Lower lobe of right lung (tissue), 2 donors: ENCODE measurements at places on chromosomes 12 and 14. TPM values are rescaled to one million over a fixed set of nuclear protein-coding genes. Genes with fewer than 3 reads are reported as not detected.

- peak; percentile 22 for DNase-seq
Observed at GRCh38 chr12:49905718-49906314, 2.1 kb upstream of the FAIM2 start.

DNA sequence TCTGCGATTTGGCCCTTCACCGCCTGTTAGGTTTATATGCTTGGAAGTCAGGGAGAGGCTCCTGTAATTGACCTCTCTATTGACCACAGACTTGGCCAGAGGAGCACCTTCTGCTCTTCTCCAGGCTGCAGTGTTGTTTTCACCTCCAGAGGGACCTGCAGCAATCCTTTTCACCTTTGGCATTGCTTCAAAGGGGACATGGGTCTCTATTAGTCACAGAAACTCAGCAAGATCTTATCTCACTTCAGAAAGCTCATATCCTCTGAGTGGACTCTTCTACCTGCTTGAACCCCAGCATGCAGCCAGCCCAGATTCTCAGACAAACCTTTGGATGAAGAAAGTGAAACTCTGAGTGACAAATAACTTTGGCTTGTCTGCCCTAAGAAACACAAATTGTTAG is 339.3 kb downstream of the NRXN3 start:
- DNase-seq = no peak

DNA sequence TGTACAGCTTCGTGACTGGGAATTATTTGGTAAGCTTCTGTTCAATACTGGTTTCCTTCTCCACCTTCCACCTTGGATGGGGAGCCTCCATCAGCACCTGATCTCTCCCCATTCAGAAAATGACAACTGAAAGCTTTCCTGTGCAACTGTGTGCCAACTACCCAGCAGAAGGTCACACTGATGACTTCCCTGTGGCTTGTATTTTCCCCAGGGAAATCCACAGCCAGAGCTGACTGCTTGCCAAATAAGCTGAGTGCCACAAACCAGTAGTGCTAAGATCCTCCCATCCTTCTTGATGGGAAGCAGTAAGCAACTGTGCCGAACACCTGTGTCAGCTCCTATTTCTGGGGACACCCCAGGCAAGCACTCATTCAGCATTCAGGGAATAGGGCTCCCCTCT is 257.2 kb upstream of the SOX5 start:
- DNase-seq = no peak

DNA sequence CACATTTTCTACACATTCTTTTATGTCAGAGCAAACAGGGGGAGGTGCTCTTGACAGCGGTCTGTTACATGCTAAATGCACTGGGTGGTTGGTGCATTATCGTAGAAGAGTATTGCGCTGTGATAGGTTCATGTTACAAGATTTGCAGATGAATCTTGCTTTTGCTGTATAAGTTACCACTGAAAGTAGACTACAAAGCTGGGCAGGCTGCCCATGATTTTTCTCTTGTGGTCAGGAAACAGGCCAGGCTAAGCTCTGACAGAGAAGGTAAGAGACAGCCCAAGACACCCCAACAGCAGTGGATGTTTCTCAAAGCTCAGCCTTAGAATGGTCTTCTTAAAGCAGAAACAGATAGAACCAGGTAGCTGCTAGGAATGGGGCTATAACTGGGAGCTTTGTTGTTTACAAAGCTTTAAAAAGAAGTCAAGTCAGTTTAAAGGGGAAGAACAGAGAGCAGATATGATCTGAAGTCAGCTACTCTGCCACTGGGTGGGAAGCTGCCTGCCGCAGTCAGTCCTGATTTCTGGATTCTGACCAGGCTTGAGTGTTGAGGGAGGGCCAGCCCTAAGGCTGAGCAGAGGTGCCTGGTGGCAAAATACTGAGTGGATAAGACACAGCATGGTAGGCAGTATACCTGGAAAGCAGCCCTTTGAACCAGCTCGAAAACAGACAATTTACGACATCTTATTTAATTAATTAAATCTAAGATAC is 9.4 kb downstream of the KCNA1 start:
- no peak for DNase-seq

GRCh38 chr12:9597365-9597764 is 10.4 kb downstream of the KLRB1 start:
- DNase-seq = no peak

DNA sequence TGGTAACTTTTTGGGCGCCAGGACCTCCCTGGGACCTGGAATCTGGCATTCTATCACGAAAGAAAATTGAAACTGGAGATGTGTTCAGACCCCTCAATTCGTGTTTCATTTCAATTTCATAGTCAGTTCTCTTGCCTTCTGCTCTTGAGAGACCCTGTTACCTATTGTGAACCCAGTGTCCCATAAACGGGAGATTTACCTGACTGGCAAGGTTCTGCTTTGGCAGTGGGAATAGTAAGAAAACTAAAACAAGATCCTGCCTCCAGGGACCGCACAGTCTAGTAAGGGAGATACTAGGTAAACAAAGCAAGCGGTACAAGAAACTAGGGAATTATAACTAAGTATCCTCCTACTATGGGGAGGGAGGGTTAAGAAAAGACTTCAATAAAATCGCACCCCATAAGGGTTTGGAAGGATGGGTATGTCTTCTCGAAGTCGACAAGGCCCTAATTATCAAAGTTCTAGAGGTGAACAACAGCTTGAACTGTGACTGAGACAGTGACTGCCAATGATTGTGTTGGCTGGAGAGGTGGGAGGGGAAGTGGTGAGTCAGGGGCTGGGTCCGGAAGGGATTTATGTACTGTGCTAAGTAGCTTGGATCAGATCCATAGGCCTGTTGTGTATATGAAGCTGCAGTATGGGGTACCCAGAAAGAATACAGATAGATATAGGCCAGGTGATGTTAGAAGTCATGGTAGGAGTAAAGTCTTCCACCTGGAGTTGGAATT is 754 bp downstream of the ACSS3 start:
- no peak for DNase-seq

DNA sequence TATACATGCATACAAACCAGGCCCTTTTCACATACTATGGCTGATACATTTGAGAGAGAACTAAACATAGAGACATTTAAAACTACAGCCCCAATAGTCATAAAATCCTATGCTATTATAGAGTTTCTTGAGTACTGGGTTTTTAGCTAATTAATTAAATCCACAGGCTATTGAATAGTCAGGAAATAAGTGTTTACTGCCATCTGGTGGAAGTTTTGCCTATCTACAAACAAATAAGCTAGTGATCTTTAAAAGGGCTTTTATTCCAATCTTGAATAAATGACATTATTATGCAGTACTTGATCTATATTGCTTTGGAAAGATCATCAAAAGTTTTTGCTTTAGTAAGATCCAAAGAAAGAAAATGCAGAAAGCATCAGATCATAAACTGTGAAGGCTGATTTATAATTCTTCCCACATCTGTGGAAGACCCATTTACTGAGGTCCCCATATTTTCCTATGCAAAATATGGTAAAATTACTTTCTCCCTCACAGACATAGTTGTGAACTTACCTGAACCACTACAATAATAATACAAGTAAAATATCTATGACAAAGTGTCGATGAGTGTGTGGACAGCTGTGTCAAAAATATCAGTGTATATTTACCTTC is 131.3 kb downstream of the ITPR2 start:
- DNase-seq = no peak

- DNase-seq = no peak
Observed at GRCh38 chr12:68234140-68234539, 8.5 kb upstream of the IL26 start.

GRCh38 chr12:79652521-79652920 is 38.2 kb downstream of the PAWR start:
- no peak for DNase-seq

DNA sequence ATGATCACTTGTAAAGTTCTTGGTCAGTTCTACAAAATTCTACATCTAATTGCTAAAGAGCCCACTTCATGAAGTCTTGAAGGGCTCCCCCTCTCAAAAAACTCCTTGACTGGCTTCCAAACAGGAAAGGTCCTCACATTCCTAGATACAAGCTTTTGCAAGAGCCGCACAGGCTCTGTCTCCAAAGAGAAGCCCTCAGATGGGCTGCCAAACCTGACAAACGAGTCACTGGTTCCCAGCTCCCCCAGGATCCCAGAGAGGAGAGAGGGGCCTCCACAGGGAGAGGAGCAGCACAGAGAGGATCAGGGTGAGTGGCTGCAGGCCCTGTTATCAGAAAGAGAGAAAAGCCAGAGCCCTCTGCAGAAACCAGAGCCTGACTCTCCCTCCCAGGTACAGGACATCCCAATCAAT is 5.8 kb downstream of the NID2 start:
- no peak for DNase-seq

GRCh38 chr12:532908-533565 is 73.3 kb downstream of the B4GALNT3 start:
- DNase-seq = no peak

- DNase-seq = no peak
Observed at GRCh38 chr14:69673104-69673503, 61.7 kb downstream of the SUSD6 start.

DNA sequence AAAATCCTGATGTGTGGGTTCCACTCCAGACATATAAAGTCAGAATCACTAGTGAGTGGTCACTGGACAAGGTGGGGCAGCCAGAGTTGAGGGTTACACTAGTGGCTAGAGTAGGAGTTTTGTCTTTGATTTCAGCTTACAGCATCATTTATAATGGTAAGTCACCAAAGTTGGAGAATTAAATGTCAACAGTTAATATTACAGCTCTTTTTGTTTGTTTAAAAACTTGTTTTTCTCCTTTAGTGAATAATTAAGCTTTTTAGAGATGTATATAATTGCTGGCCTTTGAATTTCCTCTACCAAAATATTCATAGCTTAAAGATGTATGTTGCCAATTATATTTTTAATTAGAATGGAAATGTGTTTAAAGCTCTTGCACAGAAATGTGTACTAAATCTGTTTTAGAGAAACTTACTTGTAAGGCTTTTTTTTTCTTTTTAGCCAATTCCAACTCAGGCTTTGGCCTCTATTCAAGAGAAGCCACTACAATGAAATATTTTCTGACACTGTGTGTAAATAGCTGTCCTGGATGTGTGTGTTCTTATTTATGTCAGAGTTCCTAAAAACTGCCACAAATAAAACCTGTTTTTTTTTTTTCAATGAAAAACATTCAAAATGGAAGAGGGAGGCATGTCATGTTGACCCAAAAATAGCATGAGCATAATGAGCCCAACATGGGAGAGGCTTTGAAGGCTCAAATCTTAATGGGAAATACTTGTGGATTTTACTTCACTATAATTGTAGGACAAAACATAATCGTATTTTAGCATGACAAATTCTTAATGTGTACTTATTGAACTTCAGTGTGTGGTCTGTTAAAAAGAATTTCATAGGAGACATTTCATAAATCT is 92.2 kb downstream of the TBC1D30 start:
- no peak for DNase-seq

DNA sequence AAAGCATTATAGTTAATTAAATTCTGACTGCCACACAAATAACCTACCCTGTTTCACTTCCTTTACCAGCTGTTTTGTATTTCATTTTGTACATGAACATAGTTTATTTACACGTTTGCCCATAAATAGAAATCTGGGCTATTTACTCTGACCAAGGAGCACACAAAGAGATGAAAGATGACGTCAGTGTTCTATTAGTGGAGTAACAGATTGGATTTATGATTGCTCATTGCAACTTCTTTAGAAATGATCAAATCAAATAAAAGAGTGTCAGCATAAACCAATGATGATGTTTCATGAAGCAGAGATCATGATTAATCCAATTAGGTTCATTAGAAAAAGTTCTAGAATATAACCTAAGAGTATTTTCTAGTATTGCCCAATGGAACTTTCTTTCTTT is 12.0 kb upstream of the RTL1 start:
- DNase-seq = no peak

DNA sequence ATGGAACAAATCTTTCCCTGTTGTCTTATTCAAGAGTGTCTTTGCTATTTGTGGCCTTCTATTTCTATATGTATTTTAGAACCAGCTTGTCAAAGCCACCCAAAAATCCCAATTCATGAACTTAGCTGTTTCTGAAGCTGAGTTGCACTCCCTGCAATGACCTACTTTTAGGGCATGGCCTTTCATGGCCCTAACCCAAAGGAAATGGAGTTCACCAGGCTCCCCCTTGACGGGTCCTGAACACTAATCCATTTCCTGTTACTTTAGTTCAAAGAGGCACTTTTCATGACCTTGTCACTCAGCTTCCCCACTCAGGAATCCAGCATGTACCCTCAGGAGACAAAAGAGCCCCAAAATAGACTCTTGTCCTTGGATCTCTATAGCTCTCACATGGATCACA is 7.6 kb downstream of the TMED8 start:
- DNase-seq = no peak

DNA sequence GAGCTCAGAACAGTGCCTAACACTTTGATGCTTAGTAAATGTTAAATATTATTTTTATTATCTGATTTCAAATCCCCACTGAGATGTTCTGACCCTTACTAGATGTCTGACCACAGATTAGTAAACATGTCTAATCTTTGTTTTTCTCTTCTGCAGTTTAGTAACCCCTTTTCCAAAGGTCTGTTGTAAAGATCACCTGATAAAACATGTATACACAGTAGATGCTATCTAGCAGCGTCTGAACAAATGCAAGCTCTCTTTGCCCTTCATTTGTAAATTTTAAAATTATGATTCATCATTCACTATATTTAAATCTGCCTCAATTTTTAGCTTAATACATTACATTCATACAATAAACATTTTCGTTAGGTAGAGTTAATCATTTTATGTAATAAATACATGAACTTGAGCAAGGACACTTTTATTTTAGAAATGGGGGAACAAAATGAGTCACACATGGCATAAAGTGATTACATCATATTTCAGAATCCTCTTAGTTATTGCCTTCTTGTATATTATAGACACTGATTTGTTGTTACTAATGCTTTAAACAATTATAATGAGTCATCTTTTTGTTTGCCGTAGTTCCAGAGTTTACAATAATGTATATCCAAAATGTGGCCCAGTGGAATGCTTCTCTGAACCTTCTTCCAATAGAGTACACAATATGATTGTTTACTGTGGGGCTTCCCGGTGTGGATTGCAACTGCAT is 1.7 kb upstream of the OR4K5 start:
- no peak for DNase-seq

GRCh38 chr14:50067723-50068495 is 48.5 kb downstream of the VCPKMT start:
- no peak for DNase-seq

GRCh38 chr12:5988659-5989116 is 43.6 kb upstream of the ANO2 start:
- peak; percentile 86 for DNase-seq

DNA sequence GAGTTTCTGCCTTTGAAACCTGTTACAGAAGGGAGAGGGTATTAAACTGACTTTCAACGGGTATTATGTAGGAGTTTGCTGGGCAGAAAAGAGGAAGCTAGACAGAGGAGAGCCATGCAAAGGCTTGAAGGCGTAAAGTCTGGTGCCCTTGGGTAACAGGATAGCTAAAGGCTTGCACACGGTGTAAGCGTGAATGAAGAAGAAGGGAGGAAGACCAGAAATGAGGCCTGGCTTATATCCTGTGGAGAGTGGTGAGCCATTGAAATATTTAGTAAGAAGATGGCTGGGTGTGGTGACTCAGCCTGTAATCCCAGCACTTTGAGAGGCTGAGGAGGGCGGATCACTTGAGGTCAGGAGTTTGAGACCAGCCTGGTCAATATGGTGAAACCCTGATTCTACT is 22.6 kb downstream of the SUDS3 start:
- DNase-seq = no peak

- DNase-seq = no peak
Observed at GRCh38 chr12:4486049-4486699, 40.6 kb upstream of the FGF6 start.

GRCh38 chr14:96403409-96403808 is 11.5 kb downstream of the AK7 start:
- DNase-seq = no peak

The TGM1 gene
- total RNA-seq = 5.9 TPM

The DUSP6 gene
- total RNA-seq = 196 TPM

The ITGB7 gene
- 9.7 TPM for total RNA-seq

The SOAT2 gene
- not detected for total RNA-seq
